RKO (cell line): ENCODE measurements at places on chromosomes 5 and 9.

DNA sequence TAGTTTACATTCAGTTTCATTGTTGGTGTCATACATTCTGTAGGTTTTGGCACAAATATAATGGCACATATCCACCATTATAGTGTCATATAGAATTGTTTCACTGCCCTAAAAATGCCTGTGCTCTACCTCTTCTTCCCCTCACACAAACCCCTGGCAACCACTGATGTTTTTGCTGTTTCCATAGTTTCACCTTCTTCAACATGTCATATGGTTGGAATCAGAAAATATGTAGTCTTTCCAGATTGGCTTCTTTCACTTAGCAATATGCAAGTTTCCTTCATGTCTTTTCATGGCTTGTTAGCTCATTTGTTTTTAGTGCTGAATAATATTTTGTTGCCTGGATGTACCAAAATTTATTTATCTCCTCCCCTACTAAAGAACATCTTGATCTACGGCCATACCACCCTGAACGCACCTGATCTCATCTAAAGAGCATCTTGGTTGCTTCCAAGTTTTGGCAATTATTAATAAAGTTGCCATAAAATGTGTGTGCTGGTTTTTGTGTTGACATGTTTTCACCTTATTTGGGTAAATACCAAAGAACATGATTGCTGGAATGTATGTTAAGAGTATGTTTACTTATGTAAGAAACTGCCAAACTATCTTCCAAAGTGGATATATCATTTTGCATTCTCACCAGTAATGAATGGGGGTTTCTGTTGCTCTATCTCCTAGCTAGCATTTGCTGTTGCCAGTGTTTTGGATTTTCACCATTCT, 17.0 kb upstream of the CDK20 start:
- no peak for DNase-seq

GRCh38 chr5:177455036-177455660, 8.5 kb downstream of the PRR7 start:
- peak; percentile 84 for DNase-seq

DNA sequence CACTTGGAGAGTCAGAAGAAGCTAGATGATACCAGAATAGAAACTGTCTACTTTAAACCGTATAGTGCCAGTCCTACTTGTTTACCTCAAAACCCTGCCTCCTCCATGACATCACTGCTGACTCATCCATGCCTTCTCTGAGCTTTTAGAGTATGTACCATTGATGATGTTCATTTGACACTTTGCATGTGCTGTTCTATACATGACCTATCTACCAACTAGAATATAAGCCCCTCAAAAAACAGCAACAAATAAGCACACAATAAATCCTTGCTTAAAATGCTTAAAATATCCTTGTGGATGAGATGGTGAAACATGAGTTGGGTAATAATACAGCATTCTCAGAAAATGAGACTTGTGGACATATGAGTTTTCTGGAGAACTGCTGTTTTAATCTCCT, 2.6 kb downstream of the CTNNAL1 start:
- peak; percentile 84 for DNase-seq

DNA sequence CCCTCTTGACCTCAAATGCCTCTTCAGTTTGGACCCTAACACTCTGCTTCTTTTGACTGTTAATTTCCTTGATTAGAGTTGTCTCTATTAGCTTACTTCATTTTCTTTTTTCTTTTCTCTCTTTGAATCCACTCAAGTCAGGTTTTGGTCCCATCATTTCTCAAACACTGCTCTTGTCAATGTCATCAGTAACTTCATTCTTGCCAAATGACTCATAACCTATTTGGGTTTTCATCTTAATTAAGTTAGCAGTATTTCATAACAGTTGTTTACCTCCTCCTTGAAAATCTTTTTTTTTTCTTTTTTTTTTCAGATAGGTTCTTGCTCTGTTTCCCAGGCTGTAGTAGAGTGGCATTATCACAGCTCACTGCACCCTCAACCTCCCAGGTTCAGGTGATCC, 119.6 kb downstream of the PARP8 start:
- DNase-seq = no peak

- DNase-seq = peak; percentile 71
Observed at GRCh38 chr9:10062629-10063395, 550.0 kb downstream of the PTPRD start.
